Subcutaneous adipose tissue (tissue), 4 donors: ENCODE measurements at places on chromosomes 11 and 22. TPM values are rescaled to one million over a fixed set of nuclear protein-coding genes. Genes with fewer than 3 reads are reported as not detected.

PGR gene
- 2.9 TPM for total RNA-seq

ENTHD1 gene
- total RNA-seq = 0.22 TPM

WBP2NL gene
- total RNA-seq = 1.1 TPM

PPP6R2 gene
- 86.3 TPM for total RNA-seq

SLC22A8 gene
- total RNA-seq = not detected

VPS37C gene
- 9.0 TPM for total RNA-seq

DRICH1 gene
- 0.57 TPM for total RNA-seq

SLC22A25 gene
- 0.19 TPM for total RNA-seq

PLAAT2 gene
- not detected for total RNA-seq

SAA1 gene
- 72.0 TPM for total RNA-seq

CD3E gene
- 1.5 TPM for total RNA-seq

CTSW gene
- 1.7 TPM for total RNA-seq

OR9G1 gene
- not detected for total RNA-seq

OR5AS1 gene
- not detected for total RNA-seq

RAB39A gene
- total RNA-seq = not detected

SLC7A4 gene
- total RNA-seq = 0.94 TPM

OR5AN1 gene
- total RNA-seq = under 0.01 TPM

SLC15A3 gene
- total RNA-seq = 27.7 TPM

CBY1 gene
- total RNA-seq = 14.9 TPM

SYCE3 gene
- total RNA-seq = not detected

OR51B4 gene
- not detected for total RNA-seq

SH3BP1 gene
- 4.3 TPM for total RNA-seq

PI4KA gene
- total RNA-seq = 83.8 TPM

SCGB1C1 gene
- total RNA-seq = not detected

TAF10 gene
- 40.8 TPM for total RNA-seq

AGBL2 gene
- total RNA-seq = 0.85 TPM

POU2AF3 gene
- 2.0 TPM for total RNA-seq

SEPTIN3 gene
- total RNA-seq = 0.22 TPM

MOGAT2 gene
- total RNA-seq = not detected

SEPTIN5 gene
- total RNA-seq = 4.1 TPM

MMP8 gene
- total RNA-seq = 0.22 TPM

OR6X1 gene
- not detected for total RNA-seq

SCT gene
- not detected for total RNA-seq

SPINDOC gene
- 4.6 TPM for total RNA-seq

TMEM123 gene
- 126 TPM for total RNA-seq

FIBIN gene
- total RNA-seq = 101 TPM

CFAP300 gene
- 2.2 TPM for total RNA-seq

RASGRP2 gene
- total RNA-seq = 11.7 TPM

CALCA gene
- not detected for total RNA-seq

KIRREL3 gene
- total RNA-seq = not detected

NXPE4 gene
- not detected for total RNA-seq

ZBTB16 gene
- 175 TPM for total RNA-seq

C11orf54 gene
- 42.2 TPM for total RNA-seq

HTR3B gene
- not detected for total RNA-seq

ANO5 gene
- 1.7 TPM for total RNA-seq
